ENCODE measurements at places on chromosomes 5 and 9. TPM values are rescaled to one million over a fixed set of nuclear protein-coding genes. Genes with fewer than 3 reads are reported as not detected.

The IRX1 gene
- total RNA-seq: 25.9 TPM

The RNF183 gene
- not detected for total RNA-seq

The SLC6A7 gene
- not detected for total RNA-seq

The MARVELD2 gene
- total RNA-seq: 5.5 TPM

The FOXD4 gene
- total RNA-seq: not detected

The SPATA31D4 gene
- not detected for total RNA-seq

The CORO2A gene
- 0.86 TPM for total RNA-seq

The TPPP gene
- total RNA-seq: 0.13 TPM

The BRINP1 gene
- 9.0 TPM for total RNA-seq

The P4HA2 gene
- total RNA-seq: 337 TPM

All from GM23248 (cell line).